ENCODE measurements at places on chromosomes 3 and 15.

GRCh38 chr3:171784937-171785336 lies 25.3 kb downstream of the PLD1 start:
- DNase-seq, result no peak

DNA sequence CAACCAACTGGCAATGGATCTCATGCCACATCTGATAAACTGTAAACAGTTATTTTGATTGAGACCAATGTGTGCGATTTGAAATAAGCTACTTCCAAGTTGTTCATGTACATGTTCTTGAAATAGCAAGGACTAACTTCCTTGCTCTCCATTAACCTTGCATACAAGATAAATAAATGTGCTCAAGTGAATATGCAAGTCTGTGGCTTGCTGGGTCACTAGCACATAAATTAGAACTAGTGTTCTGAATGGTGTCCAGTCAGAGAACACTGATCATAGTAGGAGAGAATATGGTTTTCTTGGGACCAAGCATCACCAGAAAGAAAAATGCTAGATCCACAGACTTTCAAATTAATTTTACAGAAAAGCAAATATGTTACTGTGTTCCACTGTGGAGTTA lies 640.0 kb upstream of the CCDC54 start:
- no peak for DNase-seq

DNA sequence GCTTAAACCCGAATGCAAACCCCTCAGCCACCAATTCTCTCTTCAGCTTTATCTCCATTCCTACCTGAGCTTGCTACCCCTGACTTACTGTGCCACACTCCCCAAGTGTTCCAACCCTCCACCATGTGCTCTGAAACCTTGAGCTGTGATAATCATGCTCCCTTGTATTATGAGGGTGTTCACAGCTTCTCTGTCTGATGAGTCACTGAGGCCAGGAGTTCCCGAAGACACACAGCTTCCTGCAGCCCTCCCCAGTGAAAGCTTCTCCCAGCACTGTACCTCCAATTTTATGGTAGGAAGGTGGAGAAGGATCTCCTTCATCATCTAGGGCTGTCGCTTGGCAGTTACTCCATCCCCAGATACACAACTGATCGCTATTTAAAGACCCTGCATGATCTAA lies 24.9 kb downstream of the STAC start:
- DNase-seq, result no peak

GRCh38 chr3:31891876-31892455 lies 89.1 kb downstream of the OSBPL10 start:
- no peak for DNase-seq

DNA sequence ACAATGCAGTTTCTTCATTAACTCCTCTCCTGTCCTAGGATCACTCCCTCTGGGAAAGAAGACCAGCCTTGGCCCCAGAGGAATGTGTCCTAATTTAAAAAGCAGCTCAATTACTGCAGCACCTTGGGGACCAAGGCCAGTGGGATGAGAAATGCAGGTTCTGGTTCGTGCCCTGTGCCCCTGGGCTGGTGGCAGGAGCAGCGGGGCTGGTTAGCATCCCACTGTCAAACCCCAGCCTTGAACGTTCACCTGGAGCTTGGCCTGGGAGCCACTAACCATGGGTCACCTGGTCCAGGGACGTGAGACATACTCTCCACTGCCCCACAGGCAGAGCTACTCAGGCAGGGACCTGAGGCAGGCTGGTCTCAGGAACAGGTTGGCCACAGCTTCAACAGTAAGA lies 8.4 kb upstream of the RTP3 start:
- no peak for DNase-seq

- DNase-seq, result no peak
Observed at GRCh38 chr3:164095279-164095678, 983.0 kb downstream of the SI start.

GRCh38 chr3:67077656-67078055 lies 79.5 kb downstream of the KBTBD8 start:
- no peak for DNase-seq

DNA sequence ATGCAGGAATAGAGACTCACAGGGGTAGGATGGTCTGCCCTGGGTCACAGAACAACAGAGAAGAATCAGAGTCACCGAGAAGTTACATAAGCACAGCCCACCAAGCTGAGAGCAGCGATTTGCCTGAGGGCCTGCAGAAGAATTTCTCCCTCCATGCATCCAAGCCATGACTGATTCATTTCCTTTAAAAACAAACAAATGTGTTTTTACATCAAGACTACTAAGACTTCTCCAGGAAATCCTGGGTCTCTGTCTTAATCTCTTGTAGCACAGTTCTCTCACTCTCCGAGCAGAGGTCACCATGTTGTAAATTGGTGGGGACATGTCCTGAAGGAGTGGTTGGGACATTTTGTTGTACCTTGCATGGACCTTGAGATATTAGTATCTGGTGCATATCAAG lies 159.8 kb downstream of the THSD4 start:
- DNase-seq, result no peak

- no peak for DNase-seq
Observed at GRCh38 chr15:85027033-85027380, 45.4 kb downstream of the PDE8A start.

DNA sequence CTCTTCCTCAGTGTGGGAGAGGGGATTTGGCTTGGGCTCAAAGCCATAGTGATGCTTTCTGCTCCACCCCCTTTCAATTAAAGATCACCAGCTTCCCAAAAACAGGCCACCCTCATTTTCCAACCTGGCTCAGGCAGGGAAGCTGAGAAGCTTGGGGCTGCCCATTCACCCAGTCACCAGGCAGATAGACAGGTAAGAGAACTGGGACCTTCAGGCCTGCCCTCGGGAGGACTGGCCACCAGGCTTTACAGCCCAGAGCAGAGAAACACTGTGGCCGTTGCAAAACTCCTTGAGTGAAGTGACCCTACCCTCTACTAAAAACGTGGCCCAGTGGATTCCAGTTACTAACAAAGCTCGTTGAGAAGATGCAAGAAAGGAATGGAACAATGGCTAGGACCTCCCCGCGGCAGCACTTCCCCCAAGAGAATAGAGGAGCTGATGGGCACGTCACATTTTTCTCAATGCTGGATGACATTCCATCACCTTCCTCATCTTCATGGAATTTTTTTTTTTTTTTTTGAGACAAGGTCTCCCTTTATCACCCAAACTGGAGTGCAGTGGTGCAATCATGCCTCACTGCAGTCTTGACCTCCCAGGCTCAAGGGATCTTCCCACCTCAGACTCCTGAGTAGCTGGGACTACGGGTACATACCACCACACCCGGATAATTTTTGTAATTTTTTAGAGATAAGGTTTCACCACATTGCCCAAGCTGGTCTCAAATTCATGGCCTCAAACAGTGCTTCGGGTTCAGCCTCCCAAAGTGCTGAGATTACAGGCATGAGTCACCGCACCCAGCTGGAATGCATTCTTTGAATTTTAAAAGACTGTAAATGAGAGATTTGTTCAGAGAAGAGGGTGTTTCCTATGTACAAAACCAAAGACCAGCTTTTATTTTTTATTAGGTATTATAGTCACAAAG lies 37.9 kb downstream of the LIPC start:
- DNase-seq, result peak; percentile 97

- no peak for DNase-seq
Observed at GRCh38 chr3:38015485-38015884, 14.0 kb downstream of the PLCD1 start.

DNA sequence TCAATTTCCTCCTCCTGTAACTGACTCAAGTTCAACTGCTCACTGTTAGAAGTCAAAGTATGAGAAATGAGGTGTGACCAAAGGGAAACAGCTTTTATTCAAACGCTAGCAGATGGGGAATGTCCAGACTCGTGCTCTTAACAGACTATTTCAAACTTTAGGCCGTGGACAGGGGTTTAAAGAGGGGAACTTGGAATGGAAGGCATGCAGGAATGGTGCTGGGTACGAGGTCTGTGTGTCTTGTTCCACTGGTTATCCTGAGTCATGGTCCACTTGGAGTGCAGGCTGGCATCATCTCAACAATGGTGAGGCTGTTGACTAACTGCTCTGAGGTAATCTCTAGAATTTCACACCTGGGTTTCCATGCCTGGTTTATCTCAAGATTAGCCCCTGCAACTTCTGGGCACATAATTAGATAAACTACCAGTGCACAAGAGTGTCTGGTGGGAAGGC lies 22.9 kb upstream of the DNAAF4 start:
- DNase-seq, result peak; percentile 87

DNA sequence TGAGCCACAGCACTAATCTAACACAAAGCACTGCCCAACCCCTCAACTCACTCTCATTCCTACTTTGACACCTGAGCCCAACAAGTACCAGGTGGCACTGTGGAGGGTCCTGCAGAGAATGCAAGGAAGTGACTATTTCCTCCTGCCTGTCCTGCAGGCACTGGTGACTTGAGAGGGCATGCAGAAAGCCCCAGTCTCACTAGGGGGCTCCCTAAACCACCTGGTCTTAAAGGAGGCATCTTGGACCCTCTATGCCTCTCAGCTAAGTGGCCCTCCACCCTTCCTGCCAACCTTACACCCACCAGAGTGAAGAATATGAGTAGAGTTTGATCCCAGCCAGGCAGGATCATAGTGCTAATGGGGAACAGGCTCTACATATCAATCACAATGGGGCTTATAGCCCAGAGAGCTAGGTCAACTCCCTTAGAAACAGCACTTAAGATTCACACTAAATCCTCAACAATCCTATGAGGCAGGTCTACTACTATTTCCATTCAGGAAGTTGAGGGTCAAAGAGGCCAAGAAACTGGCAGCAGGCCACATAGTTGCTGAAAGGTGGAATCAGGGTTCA lies 15.2 kb downstream of the TRAIP start:
- DNase-seq, result no peak

- no peak for DNase-seq
Observed at GRCh38 chr3:160005004-160005403, 16.4 kb downstream of the IL12A start.

DNA sequence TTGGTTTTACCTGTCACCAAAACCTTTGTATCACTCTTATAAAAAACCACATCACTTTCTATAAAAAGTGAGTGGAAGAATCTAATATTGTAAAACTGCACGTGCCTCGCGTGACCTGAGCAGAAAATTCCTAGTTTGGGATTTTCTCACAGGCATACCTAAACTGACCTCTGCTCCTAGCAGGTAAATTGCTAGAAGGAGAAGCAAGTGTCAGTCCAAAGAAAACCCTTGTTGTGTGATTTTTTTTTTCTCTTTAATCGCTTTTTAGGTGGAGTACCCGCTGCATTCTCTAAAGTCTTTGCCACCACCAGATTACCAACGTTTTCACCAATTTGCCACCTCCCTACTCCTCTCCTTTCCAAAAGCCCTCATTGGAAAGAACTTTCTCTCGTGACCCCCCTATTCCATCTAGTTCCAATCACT lies 534 bp upstream of the UBE2E1 start:
- DNase-seq, result no peak

DNA sequence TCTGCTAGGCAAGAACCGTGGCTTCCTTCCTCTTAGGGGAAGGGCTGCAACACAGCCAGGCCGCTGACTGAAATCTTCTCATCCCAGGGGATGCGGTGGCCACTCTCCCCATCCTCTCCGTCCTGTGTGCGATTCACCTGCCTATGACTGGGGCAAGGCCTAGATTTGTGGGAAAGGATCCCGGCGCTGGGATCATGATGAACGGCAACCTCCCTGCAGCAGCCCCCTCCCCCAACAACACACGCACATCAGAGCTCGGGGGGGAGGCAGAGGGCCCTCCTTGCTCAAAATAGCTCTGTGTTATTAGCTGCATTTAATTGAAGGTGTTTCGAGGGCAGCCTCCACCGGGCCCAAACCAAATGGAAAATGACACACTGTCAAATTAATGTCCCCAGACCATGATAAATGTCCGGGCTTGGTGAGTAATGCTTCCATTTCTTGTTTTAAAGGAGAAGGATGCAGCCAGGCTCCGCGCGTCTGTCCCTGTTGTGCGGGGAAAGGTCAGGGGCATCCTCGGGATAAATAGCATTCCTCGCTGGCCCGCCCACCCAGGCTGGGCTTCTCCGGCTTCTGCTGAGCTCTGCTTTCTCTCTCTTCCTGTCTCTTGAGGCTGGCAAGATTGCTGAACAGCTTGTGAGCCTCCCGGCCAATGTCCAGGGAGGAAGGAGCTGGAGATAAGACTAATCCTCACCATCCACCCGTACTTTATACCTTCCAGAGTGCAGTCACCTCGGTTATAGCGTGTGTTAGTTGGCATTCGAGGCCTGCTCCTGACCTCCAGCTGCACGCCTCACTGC lies 56.4 kb upstream of the TLE3 start:
- DNase-seq, result no peak

Measured in epithelial cell of proximal tubule (primary cell).